ENCODE measurements at places on chromosomes 4 and X.

- no peak for DNase-seq
Observed at GRCh38 chr4:156503119-156503518, 468.5 kb downstream of the PDGFC start.

GRCh38 chr4:97605932-97606331 lies 537.3 kb downstream of the STPG2 start:
- no peak for DNase-seq

DNA sequence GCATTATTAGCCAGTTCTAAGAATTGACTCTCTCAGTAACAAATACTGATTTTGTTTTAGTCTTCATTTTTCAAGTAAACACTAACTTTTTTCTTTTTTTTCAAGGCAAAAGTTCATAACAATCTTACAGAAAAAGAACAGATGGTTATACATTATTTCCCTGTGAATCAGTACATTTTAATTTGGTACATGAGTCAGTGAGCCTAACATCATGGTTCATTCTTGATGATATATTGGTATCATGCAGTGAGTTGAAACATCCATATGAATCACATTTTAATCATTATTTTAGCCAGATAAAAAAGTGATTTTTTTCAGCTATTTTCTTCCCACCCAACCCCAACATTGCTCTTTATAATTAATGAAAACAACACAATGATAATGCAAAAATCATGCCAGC lies 184.3 kb upstream of the TACR3 start:
- DNase-seq, result no peak

DNA sequence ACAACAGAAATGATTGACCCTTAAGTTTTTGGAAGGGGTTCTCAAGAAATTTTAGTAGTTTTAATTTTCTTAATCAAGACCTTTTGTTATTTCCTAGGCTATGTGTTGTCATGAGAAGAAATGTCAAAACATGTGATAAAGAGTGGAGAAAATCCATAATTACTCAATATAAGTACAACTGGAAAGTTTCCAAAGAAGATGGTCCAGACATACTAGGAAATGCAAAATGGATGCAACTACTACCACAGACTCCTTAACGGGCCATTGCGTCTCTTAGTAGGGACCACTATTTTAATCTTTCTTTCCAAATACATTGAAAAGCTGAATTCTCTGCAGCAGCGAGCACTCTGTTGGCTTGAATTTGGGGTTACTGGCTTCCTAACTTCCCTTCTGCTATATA lies 148.8 kb downstream of the NWD2 start:
- DNase-seq, result no peak

DNA sequence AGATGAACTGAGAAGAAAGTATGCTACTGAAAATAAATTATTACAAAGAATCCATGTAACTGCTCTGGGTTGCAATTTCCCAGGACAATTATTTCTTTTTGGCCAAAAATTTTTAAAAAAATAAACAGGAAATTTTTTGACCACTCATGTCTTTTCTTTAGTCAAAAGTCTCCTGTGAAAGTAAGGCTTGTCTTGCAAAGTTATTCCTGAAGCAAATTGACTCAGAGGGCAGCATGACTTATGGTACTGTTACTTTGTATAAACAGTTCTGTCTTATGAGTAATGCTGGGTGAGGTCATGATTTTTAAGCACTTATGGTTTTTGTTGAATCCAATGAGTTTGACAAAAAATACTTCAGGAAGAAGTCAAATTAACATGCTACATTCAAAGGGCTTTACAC lies 292.8 kb upstream of the ARSJ start:
- DNase-seq, result no peak

DNA sequence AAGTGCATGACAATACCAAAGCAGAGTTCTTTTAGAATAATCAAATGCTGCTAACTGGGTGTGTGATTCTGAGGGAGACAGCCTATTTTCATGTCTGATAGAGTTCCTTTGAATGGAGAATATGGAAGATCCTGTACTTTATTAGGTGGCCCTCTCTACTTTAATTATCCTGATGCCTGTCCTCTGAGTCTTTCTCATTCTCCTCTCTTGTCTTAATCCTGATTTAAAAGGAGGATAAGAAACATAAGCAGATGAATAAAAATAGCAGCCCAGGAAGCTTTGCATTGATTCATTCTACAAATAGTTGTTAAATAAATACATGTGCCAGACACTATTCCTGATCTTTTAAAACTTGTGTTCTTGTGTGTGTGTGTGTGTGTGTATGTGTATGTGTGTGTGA lies 387.3 kb downstream of the SPRY1 start:
- no peak for DNase-seq

GRCh38 chr4:74873545-74874301 lies 59.2 kb upstream of the PARM1 start:
- no peak for DNase-seq

DNA sequence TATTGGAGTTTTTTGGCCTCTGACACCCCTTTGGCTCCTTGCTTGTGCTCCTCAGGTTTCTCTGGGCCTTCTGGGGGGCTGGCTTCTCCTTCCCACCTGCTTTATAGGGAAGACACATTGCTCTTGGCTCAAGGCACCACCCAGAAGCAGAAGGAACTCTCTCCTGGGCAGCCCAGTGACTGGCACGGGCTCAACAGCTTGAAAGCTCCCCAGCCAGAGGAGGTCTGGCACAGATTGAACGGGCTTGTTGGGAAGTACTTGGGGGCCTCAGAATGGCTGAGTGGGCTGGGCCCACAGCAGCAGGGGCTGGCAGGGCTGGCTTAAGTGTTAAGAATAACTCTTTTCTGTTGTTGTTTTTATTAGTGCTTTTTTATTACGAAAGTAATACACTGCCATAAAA lies 11.2 kb upstream of the ZNF185 start:
- DNase-seq, result no peak

GRCh38 chr4:139666735-139667281 lies 1.2 kb downstream of the MGST2 start:
- no peak for DNase-seq

DNA sequence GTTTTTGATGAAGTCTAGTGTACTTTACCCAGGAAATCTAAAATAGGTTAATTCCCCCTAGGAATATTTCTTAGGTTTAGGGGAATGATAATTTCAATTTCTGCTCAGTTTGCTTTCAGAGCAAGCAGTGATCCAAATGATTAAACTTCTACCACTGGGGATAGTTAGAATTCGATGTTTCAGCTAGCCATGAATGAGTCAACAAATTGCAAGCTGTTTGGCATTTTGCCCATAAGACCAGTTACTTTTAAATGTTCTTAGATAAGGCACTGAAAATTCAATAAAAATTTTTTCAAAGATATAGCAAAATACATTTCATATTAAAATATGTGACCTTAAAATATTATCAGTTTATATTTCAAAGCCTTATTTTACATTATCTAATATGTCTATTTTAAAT lies 993.6 kb downstream of the ARAP2 start:
- DNase-seq, result no peak

DNA sequence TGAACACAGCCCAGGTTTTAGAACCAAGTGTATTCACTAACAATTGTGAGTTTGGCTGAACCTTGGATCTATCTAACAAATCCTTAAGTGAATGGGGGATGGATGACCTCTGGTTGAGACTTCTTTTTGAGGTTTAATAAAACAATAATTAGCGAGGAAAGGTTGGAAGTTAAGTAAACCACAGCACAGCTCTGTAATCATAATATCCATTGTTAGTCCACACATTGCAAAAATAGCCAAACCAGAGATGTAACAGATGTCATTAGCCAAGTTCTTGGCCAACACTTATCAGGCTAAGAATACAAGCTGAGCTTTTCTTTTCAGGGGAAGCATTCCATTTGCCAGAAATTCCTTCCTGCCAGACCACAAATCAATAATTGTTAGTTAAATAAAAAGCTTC lies 59.1 kb downstream of the FREM3 start:
- DNase-seq, result no peak

GRCh38 chr4:42915484-42915883 lies 23.0 kb downstream of the GRXCR1 start:
- no peak for DNase-seq

- DNase-seq, result no peak
Observed at GRCh38 chrX:66919280-66919832, 280.5 kb upstream of the EDA2R start.

DNA sequence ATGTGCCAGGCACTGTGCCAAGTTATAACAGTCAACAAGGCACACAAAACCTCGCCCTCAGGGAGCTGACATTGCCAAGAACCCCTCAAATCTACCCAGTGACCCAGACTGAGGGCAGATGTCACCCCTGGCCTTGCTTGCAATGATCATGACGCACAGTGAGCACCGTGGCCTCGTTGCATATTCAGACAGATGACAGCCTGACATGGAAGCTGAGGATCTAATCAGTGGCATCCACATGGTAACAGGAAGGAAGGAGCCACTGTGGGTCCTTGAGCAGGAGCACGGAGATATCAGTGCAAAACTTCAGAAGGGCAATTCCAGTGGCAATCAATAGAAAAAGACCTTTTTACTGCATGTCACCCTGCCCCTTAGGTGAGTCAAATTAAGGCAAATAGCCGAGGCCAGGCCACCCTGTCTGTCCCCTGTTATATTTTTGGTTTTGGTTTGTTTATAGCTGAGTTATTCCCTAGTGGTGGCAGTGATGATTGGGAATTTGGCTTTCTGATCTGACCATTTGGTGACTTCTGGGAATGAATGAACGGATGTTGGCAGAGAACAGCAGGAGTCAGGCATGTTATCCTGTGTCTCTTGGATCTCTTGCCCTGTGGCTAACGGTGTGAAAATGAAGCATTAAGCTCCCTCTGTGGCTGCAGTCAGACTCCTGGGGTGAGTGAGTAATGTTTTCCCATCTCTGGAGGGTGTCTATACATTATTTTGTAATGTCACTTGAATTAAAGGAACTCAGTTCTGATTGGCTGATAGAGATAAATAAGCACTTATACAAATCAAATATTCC lies 20.4 kb downstream of the WDR13 start:
- no peak for DNase-seq

GRCh38 chr4:144710526-144710912 lies 64.6 kb downstream of the HHIP start:
- DNase-seq, result no peak

- no peak for DNase-seq
Observed at GRCh38 chr4:83071116-83071515, 36.1 kb downstream of the COPS4 start.

GRCh38 chr4:15598644-15599043 lies 56.5 kb downstream of the FBXL5 start:
- DNase-seq, result no peak

DNA sequence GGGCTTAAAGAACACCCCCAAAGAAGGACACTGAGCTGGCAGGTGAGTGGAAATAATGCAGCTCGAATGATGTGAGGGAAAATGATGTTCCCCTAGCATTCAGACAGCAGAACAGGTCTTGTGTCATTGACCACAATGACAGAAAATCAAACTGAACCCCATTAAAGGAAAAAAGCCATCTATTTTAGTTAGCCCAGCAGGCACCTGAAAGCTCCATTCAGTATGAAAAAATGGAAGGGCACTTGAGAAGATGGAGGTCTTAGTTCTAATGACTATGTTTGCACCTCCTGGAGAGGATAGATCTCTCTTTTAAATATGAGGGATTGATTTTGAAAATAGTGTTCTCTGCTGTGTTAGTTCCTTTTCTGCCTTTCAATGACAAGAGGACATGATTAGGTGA lies 323.1 kb downstream of the NKX6-1 start:
- DNase-seq, result no peak

DNA sequence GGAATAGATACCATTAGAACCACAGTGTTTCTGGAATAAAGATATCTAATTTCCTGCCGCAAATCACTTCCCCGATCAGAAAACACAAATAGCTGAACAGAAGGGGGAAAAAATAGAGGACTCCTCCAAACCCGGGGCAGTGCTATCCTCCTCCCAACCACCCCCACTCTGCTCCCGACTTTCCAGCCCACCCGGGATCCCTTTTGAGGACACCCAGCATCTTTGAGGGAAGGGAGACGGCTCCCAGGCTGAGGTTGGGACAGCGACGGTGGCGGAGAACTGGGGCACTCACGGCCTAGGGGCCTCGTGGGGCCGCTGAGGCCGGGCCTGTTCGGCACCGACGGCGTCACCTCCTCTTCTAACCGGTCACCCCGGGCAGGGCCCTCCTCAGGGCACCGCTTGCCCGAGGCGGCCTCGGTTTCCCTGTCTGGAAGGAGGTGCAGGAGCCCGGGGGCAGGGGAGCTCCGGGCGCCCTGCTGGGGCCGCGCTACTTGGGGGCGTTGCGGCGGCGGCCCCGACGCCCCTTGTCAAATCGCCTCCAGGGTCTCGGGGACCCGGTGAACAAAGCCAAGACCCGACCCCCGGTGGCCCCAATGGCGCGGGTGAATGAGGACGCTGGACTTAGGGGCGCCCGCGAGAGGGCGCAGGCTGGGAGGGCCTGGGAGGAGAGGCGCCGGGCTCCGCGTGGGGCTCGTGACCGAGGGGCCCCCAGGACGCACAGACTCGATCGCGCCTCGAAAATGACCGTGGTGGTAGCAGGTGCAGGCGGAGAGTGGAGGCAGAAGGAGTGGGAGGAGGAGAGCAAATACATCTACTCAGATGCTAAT lies 6.9 kb upstream of the ARX start:
- no peak for DNase-seq

DNA sequence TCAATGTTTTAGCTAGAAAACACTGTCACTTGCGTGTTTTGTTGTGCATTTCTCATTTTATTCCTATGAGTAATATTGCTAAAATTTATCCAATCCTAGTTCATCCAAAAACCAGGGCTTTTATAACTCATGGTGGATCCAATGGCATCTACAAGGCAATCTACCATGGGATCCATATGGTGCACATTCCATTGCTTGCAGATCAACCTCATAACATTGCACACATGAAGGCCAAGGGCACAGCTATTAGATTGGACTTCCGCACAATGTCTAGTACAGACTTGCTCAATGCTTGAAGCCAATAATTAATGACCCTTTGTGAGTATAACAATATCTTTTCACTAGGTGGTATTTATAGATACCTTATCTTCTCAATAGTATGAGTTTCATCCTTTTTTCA lies 57.2 kb upstream of the UGT2B7 start:
- no peak for DNase-seq

DNA sequence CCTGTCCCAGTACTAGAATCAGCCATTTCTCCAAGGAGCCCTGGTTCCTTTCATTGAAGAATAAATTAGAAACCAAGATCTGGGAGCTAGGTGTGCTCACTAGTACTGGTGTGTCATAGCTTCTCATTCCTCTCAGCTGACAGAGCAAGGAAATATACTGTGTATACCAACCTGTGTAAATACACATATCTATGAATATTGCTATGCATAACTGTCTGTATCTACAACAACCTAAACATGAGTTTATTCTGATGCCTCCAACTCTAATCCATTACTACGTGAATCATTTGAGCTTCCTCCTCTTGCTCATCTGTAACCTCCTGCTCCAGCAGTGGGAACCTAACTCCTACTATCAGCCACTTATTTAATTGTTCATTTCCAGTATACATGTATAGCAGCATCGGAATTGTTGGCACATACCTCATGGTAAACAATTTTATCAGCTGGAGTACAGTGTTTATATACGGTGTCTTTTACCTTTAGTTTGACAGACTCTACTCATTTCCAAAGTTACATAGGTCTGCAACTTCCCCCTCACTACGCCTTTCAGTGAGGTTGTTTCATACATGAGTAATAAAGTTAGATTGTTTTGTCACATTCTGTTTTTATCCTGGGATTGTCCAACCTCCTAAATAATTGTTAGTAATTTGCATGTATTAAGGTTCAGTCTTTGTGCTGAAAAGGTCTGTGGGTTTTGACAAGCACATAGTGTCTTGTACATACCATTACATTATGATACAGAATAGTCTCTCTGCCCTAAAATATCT lies 7.1 kb upstream of the SCRG1 start:
- no peak for DNase-seq

Data from stimulated activated CD4-positive, alpha-beta T cell treated with anti-CD3 and anti-CD28 coated beads, Interleukin-15, amount 100 ng/mL, for 1 hour (primary cell).